ENCODE measurements at places on chromosomes 3 and 15. TPM values are rescaled to one million over a fixed set of nuclear protein-coding genes. Genes with fewer than 3 reads are reported as not detected.

- no peak for DNase-seq
Measured at GRCh38 chr3:13379201-13379830, 40.8 kb downstream of the NUP210 start.

DNA sequence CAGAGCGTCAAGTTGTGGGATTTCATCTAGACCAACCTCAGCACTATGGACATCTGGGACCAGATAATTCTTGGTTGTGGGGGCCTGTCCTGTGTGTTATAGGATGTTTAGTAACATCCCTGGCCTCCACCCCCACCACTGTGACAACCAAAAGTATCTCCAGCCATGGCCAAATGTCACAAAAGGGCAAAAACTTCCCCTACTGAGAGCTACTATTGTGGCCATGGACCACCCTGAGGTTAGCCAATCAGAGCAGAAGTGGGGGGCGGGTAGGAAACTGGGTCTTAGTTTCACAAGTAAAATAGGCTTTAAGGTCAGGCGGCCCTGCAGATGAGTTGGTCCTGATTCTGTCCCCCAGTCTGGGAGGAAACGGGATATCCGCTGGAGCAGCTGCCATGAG is 25.4 kb downstream of the KIF7 start:
- no peak for DNase-seq

GRCh38 chr3:174767853-174768382 is 91.2 kb upstream of the NAALADL2 start:
- DNase-seq = no peak

DNA sequence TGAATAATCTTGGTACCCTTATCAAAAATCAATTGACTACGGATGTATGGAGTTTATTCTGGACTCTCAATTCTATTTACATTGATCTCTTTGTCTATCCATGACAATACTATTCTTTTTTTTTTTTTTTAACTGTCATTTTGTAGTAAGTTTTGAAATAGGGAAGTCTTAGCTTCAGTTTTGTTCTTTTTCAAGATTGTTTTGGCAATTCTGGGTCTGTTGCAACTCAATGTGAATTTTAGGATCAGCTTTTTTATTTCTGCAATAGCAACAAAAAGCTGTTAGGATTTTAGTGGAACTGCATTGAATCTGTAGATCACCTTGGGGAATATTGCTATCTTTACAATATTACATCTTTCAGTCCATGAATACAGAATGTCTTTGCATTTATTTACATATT is 21.4 kb downstream of the BTLA start:
- DNase-seq = no peak

- no peak for DNase-seq
Measured at GRCh38 chr3:146374146-146374545, 95.2 kb downstream of the PLSCR2 start.

The ACAN gene
- not detected for total RNA-seq

GRCh38 chr15:69143756-69144436 is 16.5 kb upstream of the GLCE start:
- no peak for DNase-seq

The ZKSCAN7 gene
- 2.6 TPM for total RNA-seq

The SECISBP2L gene
- 39.3 TPM for total RNA-seq

The TMEM266 gene
- total RNA-seq = not detected

All from left ventricle myocardium inferior (tissue), 1 donor.